ENCODE measurements at places on chromosomes 2 and 18.

DNA sequence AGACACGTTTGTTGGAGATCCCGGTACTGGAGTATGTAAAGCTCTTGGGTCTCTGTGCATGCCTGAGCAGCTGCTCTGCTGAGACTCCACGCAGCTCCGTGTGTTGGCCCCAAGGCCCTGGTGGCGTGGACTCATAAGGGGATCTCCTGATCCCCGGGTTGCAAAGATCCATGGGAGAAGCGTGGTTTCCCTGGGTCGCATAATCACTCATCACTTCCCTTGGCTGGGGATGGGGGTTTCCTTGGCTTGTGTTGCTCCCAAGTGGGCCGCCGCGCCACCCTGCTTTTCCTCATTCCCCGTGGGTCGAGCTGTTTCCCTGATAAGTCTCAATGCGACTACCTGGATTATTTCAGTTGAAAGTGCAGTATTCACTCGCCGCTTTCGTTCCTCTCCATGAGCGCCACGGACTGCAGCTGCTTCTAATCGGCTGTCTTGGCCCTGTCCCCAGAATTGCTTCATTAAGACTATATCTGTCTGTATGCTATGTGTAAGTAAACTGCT is 76.0 kb downstream of the EPC2 start:
- DNase-seq = no peak

- DNase-seq = no peak
Measured at GRCh38 chr2:159875083-159875482, 77.1 kb upstream of the CD302 start.

DNA sequence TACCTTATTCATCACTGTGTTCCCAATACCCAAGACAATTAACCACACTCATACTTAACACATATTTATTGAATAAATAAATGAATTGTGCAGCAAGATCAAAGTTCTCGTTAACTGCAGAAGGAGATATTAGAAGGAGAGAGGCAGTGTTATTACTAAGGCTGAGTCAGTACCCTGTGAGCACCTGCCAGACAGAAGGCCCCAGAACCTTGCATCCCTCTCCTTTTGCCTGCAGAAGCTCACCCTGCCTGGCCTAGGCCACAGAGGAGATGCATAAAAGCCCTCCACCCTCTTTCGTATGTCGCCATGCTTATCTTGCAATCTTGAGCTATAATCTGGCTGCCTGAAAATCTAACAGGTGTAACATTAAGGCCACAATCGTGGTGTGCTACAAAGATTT is 20.5 kb upstream of the RNF149 start:
- no peak for DNase-seq

DNA sequence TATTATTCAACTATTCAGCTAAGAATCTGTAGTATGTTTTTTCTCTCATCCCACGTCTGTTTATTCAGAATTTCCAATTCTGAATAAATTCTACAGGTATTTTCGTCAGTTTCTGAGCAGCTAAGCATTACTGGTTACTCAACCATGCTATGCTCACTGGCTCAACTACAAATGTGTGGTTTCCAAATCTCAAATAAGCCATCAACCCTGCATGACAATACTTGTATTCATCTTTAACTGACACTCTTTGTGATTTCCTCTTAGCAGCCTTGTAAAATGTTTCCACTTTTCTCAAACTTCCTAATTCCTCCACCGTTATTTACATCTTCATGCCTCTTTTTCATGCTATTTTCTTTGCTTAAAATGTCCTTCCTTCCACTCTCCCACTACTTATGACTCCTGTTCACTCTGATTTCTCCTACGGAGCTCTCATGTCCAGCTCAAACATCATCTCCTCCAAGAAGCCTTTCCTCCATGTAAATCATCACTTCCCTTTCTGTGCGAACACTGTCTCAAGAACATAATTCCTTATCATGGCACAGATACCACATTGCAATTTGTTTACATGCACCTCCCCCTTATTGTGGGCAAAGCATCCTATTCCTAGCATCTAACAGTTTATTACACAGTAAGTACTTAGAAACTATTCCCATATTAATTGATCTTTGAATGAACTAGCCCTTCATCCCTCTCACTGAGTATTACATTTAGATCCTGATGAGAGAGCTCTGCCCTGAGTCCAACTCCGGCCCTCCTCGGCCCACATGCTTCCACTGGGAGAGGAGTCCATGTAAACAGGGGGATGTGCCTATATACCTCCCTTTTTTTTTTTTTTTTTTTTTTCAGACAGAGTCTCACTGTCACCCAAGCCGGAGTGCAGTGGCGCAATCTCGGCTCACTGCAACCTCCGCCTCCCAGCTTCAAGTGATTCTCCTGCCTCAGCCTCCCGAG is 10.5 kb downstream of the CCDC88A start:
- no peak for DNase-seq

DNA sequence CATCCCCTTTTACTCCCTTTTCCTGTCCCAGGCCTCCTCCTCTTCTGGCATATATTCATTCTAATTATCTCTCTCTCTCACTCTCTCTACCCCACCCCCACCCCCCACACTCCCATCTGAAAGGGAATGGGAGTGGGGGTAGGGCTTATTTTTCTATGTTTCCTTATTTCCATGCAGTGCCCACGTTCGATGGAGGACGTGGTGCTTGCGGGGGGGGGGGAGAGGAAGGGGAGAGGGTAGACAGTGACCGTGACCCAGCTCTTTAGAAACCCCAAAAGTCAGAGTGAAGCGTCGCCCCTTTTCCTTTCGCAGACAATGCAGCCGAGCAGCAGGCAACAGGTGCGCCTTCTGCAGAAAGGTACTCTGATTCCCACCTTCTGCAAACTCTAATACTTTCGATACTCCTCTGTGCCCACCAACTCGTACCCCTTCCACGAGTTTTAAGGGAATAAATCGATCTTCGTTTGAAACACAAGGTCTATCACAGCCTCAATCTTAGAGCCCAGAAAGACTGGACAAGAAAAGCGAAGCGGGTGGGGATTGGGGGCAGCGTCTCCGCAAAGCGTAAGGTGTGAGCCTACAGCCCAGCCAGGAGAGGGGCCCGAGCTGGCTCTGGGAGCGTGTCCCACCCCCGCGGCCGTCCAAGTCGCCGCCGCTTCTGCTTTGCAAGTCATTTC is 891 bp upstream of the NR4A2 start:
- no peak for DNase-seq

GRCh38 chr2:211437396-211437795 is 881.0 kb downstream of the CPS1 start:
- DNase-seq = no peak

DNA sequence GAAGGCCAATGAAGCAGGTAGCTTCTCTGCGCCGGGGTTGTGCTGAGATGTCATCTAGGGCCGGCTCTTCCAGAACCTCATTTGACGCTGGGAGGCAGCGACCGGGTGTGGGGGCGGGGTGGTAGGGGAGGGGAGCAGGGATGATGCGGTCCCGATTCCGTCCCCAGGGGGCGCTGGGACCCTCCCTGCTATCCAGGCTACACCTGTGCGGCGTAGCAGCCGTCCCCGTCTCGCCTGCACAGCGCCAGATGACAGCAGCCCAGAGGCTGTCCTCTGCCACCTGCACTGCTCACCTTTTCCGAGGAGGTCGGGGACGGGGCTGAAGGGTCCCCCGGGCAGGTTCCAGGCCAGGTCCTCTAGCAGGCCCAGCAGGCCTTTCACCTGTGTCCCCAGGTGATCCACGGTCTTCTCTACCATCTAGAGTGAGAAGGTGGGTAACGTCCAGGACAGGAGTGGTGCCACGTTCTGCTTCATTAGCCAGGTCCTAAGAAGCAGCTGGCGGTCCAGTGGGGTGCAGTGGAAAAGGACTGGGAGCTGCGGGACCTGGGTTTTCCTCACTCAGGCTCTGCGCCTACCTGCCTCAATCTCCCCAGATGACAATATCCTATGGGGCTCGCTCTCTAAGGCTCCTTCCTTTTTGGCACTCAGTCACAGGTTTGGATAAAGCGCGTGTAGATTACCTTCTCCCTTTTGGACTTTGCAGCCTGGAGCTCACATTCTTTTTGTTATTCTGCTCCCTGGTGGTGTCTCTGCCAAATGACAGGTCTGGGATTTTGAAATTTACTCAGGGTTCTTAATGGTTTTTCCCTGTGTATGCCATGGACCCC is 56.0 kb upstream of the RAB6C start:
- no peak for DNase-seq

DNA sequence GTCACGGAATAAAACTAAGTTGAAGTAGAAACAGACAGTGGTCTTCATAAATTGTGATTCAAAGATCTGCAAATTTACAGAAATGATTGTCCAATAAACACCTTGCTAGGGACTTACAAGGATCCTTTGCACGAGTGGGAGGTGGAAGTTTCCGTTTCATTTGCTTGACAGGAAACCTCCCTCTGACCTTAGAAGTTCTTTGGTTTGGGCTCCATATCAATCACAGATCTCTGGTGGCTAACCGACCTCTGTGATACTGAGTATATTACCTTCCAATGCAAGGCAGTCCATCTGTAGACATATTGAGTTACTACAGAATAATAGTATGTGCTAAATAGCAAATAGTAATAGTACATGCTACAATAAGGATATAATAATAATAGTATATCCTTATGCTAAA is 33.7 kb upstream of the RNF152 start:
- DNase-seq = no peak

DNA sequence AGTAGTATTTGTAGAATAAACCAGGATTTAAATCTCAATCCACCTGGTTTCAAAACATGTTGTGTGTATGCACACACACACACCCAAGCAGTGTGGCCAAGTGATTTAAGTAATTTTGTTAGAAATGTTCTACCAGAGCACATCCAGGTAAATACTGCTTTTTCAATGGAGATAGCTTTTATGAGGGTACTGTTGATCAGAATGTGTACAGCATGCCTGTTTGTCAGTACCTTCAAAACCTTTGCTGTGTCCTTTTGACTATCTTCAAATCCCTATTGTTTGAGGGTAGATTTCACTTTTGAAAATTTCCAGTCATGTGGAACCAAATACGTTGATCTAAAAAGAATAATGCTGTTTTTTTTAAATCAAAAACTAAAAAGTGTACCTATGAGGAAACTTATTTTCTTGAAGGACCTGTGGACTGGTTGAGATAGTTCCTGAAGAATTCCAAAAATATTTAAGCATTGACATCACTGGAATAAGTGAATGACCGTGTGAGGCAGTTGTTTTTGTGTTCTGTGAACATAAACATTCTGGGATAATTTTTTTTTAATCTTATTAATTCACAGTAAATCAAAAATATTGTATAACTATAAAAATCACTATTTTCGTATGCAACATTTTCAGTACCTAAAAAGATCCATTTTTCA is 70.9 kb downstream of the PTRHD1 start:
- DNase-seq = no peak

DNA sequence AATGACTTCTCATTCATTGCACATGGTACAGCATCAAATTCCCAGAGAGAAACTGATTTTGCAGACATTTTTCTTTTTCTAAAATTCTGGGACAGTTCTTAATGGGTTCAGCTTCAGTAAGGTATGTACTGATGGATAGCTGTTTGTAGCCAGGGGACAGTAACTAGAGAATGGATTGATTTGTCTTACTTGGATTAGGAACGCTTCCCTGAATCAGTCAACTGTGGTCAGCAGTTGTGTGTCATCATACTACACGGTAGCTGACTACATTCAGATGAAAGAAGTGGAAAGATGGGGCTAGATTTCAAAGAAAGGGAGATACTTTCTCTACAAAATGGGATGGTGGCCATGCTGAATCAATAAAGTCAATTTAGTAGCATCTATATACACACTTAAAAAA is 431.4 kb downstream of the GRB14 start:
- no peak for DNase-seq

DNA sequence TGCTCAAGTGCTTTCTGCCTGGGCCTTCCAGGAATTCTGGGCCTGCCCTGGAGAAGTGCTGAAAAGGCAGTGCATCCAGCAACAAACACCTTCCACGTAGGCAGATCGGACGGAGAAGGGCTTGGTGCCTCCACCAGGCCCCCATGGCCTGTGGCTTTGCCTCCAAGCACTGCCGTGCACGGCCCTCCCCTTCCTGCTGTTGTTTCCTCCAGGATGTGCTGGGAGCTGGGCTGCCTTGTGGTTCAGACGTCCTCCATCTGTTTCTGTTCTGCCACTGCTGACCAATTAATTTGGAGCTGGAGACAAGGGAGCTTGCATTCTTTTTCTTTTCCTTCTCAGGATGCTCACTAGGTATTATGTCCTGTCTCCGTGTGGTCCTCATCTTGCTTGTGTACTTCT is 197.0 kb downstream of the HRH4 start:
- DNase-seq = no peak

GRCh38 chr18:3655254-3656050 is 205.5 kb downstream of the TGIF1 start:
- no peak for DNase-seq

GRCh38 chr2:203972066-203972465 is 35.5 kb downstream of the ICOS start:
- no peak for DNase-seq

DNA sequence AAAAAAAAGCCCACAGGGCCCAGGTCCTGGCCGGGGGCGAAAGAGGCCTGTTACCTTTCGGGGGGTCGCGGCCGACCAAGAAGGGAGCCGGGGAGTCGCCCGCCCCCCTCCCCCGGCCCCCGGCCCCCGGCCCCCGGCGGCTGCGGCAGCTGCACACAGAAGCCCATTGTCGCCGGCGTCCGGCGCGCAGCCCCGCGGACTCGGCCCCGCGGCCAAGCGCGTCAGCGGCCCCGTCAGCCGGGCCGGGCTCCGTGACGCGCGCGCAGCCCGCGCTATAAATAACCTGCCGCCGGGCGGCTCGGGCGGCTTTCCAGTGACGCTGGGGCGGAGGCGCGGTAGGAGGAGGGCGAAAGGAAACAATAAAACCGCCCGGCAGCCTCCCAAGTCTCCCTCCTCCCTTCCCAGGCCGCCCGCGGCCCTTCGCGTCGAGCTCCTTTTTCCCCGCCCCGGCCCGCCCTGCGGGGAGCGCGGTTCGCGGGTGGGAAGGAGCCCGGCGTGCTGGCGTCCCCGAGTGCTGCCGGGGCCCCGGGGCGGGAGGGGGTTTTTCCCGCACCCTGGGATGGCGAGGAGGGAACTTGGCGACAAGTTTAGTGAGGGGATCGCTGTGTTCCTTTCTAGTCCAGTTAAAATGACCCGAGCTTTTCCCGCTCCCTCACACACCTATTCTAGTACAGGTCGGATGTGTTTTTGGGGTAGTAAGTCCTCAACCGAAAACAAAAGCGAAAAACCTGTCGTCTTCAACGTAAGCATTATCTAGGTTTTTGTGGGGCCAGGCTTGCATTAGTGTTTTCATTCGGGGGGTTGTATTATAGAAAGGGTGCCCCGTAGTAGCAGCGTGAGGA is 10.0 kb upstream of the NR4A2 start:
- DNase-seq = peak; percentile 95

Measured in substantia nigra (tissue), 51 donors.